Anterior cingulate cortex (tissue), 58 donors: ENCODE measurements at places on chromosomes 5 and 9.

DNA sequence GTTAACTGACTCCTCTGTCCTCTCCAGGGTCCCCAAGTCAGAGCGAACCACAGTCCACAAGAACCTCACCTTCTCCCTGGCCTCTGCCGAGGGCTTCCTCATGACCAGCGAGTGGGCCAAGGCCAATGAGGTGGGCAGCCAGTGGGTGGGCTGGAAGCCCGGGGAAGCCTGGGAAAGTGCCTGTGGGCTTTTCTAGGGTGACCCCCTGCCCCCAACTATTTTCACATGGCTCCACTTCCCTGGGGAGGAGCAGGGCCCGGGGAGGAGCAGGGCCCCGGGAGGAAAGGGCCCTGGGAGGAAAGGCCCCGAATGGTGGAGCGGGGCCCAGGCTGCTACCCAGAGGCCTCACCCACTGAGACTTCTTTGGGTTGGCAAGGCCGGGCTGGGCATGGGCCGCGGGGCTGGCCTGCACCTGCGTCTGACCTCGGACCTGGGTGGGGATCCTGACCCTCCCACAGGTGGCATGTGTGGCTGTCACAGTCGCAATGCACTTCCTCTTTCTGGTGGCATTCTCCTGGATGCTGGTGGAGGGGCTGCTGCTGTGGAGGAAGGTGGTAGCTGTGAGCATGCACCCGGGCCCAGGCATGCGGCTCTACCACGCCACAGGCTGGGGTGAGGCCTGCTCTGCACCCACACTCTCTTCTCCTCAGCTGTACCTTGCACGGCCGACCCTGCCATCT is 17.9 kb downstream of the ADGRD2 start:
- DNase-seq, result no peak

GRCh38 chr5:147017621-147018020 is 139.1 kb upstream of the PPP2R2B start:
- DNase-seq, result no peak

- DNase-seq, result no peak
Observed at GRCh38 chr9:16102154-16102553, 549.3 kb downstream of the CCDC171 start.

- no peak for DNase-seq
Observed at GRCh38 chr5:175582697-175583096, 75.2 kb upstream of the HRH2 start.

DNA sequence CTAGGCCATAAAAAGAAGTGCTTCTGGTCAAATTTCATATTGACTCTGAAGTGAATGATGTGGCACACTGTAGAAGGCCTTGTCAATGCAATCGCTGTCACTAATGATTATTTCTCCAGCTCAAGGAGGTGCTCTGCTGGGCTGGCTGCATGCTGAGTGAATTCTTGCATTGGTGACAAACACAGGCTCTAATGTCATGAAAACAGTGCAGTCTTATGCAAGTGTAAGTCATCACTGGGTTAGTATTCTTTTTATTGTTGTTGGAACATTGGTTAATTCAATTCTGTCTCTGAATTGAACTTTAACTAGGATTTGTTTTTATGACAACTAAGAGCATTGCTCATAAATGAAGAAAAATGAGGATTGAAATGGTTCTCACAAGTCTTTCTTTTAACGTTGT is 57.3 kb upstream of the CD180 start:
- no peak for DNase-seq

GRCh38 chr9:15965246-15965745 is 412.5 kb downstream of the CCDC171 start:
- no peak for DNase-seq

DNA sequence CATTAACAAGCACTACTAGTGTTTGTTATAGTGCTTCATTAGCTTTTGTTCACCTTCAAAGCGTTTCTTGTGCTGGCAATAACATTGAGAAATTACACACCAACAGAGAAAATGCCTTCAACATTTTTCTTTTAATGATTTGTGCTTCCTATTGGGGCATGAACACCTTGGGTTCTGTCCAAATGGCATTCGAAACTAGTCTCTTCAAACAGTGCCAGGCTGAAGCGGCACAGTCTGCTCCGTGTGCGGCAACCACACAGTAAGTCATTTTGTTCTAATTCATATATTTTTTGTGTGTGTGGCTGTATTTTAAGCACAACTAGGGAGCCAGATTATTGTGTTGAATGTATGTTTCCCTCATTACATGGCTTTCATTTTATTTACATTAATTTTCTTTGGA is 414.7 kb upstream of the SGCD start:
- no peak for DNase-seq

DNA sequence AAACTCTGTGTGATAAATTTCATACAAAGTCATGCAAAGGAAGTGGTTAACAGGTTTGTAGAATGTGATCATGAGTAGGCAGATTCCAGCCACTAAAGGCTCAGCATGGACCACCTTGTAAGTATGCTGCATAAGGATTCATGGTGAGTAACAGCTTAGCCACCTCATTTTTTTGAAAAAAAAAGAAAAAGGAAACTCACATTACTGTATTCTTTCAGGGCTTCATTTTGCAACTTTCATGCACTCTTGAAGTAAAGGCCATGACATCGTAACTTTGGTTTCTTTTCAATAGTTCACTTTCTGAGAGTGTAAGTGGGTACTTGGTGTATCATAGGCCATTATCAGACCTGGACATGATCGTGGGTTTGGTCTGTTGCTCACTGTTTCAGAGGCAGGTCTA is 175.1 kb downstream of the PCSK1 start:
- no peak for DNase-seq

DNA sequence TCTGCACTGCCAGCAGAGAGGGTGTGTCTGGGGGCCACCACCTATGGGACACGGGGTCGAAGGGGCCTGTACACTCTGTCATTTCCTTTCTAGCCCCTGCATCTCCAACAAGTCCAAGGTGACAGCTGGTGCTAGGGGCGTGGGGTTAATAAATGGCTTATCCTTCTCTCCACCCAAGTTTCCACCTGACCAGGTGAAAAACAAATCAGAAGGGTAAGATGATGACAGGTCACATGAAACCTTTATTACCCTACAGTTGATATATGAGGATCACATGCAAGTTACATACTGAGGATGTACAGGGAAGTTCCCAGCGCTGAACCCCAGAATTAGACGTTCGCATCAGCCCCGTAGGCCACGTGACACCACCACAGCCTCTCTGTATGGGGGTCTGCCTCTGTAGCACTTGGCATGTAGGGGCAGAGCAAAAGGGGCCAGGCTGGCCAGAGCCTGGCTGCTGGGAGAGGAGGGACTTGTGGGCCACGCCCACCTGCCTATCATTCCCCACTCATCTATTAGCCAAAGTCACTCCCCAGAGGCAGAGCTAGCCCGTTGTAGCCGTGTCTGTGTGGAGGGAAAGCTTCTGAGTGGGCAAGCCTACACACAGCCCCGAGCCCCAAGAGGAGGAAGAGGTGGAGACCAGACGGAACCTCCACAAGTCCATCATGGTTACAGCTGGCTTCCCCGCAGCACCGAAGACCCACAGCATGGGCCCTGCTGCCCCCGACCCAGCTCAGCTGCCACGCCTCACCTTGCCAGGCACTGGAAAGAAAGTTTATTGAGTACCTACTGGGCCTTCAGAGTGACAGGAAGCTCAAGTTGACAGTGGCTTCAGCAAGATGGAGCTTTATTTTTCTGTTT is 2.2 kb downstream of the TMEM141 start:
- DNase-seq, result no peak

- no peak for DNase-seq
Observed at GRCh38 chr9:107086460-107086859, 196.6 kb upstream of the RAD23B start.
